Osteoblast (primary cell): ENCODE measurements at places on chromosomes 12 and 14. TPM values are rescaled to one million over a fixed set of nuclear protein-coding genes. Genes with fewer than 3 reads are reported as not detected.

The PRMT5 gene
- total RNA-seq = 49.2 and 56.3 TPM in 2 replicates

The RD3L gene
- total RNA-seq = not detected in 2 replicates

The RBM19 gene
- total RNA-seq = 21.2 and 27.5 TPM in 2 replicates

The METTL1 gene
- total RNA-seq = 2.9 TPM in 2 replicates

The GPRC5D gene
- total RNA-seq = not detected in 2 replicates

The GXYLT1 gene
- total RNA-seq = 7.6 and 11.8 TPM in 2 replicates

The CD9 gene
- 19.4 and 34.4 TPM in 2 replicates for total RNA-seq

The SPIC gene
- not detected in 2 replicates for total RNA-seq

The PPP1R13B gene
- total RNA-seq = 3.3 and 4.4 TPM in 2 replicates

The MSI1 gene
- total RNA-seq = under 0.01 TPM in 2 replicates

The KRT4 gene
- total RNA-seq = not detected in 2 replicates

The GYS2 gene
- total RNA-seq = not detected in 2 replicates

The PPFIBP1 gene
- total RNA-seq = 166 and 179 TPM in 2 replicates

The VPS37B gene
- 19.2 and 20.6 TPM in 2 replicates for total RNA-seq

The NUDT4 gene
- 138 and 145 TPM in 2 replicates for total RNA-seq

DNA sequence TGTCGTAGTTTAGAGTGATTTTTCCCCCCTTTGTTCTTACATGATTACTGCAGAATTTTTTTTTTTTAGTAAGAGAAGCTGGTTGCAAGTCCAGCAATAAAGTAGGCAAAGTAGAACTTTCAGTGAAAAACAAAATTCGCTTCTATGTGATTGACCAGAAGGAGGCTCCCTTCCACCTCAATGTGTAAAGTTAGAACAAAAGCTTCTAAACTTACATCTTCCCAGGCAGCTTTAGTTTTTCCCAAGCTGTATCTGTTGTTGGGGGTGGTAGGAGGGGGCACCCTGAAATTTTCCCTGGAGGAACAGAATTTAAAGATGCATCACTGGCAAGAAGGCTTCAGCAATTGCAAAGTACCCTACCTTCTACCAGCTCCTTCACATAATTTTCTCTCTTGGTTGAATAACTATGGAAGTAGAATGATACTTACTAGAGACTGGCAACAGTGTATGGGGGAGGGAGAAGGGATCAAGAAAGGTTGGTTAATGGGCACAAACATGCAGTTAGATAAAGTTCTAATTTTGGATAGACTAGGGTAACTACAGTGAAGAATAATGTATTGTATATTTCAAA lies 87.3 kb upstream of the E2F7 start:
- no peak for DNase-seq

DNA sequence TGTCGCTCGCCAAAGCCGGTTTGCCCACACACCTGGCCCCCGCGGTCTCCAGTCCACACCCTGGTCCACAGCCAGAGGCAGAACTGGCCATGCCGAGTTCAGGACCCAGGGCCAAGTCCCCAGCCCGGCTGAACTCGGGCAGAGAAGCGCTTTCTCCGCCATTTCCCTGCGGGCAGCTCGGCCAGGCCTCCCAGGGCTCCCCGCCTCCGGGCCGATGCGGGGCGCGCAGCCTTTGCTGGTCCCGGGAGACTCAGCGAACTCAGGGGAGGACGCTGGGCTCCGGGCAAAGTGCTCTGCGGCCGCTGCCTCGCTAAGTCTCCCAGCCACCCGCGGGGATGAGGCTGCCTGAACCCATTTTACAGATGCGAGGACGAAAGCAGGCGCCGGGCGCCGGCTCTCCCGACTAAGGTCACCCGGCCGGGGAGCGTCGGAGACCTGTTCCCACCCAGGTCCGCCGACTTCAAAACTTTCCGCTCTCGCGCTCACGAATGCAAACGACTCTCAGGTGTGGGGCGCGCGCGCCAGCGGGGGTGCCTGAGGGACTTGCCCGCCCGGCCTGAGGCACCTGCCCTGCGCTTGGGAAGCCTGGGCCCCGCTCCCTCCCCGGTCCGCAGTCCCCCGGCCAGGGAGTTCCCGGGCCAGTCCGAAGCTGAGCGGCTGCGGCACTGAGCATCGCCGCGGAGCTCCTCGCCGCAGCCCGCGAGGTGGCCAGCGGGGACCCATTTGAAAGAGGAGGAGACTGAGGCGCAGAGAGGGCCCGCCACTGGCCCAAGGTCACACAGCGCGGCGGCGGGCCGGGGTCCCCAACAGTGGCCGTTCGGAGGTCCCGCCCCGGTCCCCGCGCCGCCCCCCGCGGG lies 627 bp downstream of the TESC start:
- DNase-seq = peak; percentile 88

GRCh38 chr12:109767991-109768900 lies 54.6 kb downstream of the FAM222A start:
- no peak for DNase-seq

DNA sequence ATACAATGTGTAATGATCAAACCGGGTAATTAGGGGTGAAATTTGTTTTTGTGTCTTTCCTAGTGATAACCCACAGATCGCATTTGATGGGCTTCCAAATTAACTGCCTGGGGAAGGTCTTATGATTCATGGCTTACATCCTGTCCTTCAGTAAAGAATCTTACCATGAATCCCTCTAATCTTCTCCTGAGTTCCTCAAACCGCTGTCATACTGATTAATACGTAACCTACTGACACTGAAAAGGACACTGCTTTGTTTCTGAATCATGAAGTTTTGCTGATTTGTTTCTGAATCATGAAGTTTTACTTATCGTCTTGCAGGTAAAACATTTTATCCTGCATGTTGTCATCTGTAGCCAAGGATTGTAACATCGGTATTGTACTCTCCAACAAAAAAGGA lies 52.0 kb upstream of the CRY1 start:
- DNase-seq = no peak

DNA sequence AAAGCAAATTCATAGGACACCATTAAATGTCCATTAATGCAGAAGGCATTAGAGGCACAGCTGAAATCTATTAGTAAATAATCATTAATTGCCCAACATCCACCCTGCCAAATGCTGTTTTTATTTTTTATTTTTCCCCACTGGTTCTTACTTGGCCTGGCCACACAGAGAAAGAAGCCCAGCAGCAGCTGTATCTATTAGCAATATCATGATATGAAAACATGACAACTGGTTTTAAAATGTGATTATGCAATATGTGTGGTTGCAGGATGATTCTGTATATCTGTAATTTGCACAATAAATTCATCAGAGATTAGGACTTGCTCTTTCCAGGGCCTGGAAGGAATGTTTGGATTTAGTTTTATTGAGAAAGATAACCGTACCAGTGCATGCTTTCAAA lies 44.9 kb downstream of the SIX6 start:
- no peak for DNase-seq

DNA sequence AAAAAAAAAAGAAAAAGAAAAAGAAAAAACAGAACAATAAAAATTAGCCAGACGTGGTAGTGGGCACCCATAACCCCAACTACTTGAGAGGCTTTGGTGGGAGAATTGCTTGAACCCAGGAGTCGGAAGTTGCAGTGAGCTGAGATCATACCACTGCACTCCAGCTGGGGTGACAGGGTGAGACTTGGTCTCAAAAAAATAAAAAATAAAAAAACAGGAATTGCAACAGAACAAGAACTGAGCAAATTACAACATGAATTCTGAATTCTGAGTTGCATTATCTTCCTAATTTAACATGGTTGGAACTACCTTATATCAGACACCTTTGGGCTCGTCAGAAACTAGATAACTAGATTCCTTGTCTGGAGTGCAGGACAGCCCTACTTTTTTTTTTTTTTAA lies 53.3 kb upstream of the NR2C1 start:
- DNase-seq = no peak

DNA sequence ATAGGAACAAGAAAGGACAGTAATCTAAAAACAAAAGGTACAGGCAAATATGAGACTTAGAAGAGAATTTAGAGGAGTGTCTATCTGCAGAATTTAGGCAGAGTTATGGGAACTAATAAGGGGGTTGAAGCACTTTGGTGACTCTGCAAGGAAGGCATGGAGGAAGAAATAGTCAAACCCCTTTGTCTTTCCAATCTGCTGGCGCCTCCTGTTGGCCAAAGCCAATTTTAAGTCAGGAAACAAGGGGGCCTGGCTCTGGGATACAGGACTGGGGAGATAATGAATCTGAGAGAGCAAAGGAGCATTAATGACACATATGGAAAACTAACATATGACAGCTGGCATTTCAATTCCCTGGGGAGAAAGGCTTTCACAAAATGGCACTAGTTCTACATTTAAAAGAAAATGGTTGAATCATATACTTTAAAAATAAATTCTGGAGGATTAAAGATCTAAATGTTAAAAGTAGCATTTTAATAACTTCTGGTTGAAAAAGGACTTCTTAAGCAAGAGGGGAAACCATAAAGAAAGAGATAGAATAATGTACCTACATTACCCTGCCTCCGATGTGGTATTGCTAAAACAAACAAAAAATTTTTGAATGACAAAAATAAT lies 48.5 kb upstream of the CSRP2 start:
- peak; percentile 88 for DNase-seq

DNA sequence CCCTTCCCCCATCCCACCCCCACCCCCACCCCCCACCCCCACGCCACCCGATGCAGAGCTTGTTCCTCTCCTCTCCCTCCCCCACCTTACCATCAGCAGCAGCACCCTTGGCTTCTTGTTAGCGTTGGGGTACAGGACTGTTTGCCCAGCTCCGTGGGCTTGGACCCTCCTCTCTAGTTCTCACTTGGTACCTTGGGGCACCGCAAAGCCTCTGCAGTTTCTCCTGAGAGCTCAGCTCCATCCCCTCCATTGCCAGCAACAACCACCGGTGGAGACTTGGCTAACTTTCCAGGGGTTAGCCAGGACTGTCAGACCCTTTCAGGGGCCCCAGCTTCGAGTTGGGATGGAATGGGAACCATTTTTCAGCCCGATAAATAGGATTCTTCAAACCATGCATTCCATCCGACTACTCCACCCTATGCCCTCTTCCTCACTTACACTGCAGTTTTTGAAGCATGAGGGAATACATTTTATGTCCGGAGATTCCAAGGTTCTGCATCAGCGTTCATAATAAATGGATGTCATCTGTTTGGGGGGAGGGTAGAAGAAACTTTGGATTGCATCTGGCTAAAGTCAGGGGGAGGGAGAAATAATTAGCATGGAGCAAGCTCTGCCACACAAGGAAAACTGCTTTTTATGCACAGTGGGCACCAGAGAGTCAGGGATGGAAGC lies 1.1 kb downstream of the SCN8A start:
- peak; percentile 73 for DNase-seq

DNA sequence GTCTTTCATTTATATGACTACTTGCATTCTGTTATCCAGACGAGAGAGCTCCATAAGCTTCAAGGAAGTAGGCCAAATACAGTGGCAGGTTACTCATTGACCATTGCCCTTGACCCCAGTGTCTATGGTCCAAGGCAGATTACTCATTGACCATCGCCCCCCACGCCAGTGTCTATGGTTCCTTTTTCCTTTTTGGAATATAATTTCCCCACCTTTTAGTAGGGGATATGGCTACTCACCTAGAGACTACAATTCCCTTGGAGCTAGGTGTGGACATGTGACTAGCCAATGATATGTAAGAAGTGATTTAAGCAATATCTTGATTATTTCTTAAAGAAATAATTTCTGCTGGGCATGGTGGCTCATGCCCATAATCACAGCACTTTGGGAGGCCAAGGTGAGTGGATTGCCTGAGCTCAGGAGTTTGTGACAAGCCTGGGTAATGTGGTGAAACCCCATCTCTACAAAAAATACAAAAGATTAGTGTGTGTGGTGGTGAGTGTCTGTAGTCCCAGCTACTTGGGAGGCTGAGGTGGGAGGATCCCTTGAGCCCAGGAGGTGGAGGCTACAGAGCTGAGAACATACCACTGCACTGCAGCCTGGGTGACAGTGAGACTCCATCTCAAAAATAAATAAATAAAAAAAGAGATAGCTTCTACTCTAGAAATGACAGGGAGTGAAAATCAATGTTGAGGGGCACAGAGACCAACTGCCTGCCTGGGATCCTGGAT lies 32.6 kb downstream of the SIX4 start:
- DNase-seq = no peak

GRCh38 chr12:131618303-131618658 lies 92.6 kb upstream of the SFSWAP start:
- peak; percentile 55 for DNase-seq

- no peak for DNase-seq
These were observed 8.8 kb downstream of the CCDC92 start for GRCh38 chr12:123963821-123964220.

DNA sequence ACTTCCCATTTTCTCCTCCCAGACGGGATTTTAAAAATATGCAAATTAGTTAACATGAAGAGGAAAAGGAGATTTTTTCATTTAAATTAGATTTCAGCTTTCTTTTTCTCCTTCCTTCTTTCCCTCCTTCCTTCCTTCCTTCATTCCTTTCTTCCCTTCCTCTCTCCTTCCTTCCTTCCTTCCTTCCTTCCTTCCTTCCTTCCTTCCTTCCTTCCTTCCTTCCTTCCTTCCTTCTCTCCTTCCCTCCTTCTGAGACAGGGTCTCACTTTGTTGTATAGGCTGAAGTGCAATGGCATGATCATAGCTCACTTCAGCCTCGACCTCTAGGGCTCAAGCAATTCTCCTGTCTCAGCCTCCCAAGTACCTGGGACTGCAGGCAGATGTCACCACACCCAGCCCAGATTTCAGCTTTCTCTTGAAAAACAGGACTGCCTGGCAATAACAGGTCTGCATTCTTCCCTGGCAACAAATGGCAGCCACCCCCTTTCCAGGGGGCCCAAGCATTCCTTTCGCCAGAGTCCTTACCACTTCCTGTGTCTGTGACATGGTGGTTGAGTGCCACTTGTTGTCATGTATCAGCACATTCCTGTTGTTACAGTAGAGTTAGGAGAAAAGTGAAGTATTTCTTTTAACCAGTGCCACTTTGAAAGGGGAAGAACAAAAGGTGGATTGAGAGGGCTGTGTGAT lies 119.1 kb downstream of the PTPN11 start:
- no peak for DNase-seq

DNA sequence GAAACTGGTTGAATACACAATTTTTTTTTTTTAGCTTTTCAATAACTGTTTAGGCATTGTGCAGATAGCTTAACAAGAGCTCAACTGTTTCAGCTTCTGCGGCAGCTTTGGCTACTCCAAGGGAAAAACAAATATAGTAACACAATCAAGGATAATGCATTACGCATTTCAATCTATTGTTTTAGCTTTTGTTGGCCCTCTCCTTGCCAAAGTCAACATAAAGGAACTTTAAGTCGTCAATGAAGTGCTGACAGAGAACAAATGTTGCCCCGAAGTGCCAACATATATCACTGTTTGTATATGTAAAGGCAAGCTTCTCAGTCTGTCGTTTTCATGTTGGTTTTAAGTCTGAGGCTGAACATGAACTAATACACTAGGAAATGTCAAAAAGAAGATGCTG lies 1087.4 kb upstream of the FLRT2 start:
- DNase-seq = peak; percentile 15

DNA sequence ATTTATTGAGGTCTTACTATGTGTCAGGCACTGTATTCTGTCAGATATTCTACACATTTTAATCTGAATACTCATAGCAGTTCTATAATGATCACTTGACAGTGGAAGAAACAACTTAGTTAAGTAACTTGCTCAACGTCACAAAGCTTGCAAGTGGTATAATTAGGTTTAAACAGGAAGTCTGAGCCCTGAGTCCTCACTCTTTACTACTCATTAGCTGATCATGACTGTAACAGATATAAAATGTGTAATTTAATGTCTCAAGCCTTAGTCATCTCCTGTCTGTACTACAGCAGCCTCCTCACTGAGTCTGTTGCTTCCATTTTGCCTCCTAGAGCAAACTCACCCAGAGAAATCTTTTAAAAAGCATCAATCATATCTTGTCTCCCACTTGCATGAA lies 38.9 kb downstream of the PPP4R4 start:
- DNase-seq = peak; percentile 55

- peak; percentile 86 for DNase-seq
These were observed 84.0 kb downstream of the SYNE3 start for GRCh38 chr14:95432144-95433093.
